Activated CD4-positive, alpha-beta T cell treated with anti-CD3 and anti-CD28 coated beads, Interleukin-2, Interleukin-6, amounts not matched to agents 100 ng/mL and 50 ng/mL, durations not matched to agents 16 hours and 8 hours (primary cell): ENCODE measurements at places on chromosomes 4 and X.

GRCh38 chrX:64975491-64975890, 759 bp downstream of the ZC4H2 start:
- DNase-seq, result peak; percentile 16

DNA sequence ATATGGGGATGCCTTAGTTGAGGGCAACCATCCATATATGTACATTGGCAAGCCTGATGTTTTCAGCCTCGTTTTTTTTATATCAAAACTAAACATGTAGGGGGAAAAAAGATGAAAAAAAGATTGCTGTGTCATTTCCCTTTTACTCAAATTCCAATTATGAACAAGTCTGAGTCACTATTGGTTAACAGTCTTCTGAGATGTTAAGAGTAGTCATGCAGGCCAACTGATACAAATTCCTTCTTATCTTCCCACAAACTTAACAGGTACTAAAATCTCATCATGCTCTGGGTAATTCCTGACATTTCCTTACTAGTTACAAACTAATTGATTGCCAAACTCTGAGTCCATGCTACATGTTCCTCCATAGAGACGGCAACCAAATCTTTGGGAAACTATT, 222.1 kb downstream of the FRMPD4 start:
- peak; percentile 8 for DNase-seq

DNA sequence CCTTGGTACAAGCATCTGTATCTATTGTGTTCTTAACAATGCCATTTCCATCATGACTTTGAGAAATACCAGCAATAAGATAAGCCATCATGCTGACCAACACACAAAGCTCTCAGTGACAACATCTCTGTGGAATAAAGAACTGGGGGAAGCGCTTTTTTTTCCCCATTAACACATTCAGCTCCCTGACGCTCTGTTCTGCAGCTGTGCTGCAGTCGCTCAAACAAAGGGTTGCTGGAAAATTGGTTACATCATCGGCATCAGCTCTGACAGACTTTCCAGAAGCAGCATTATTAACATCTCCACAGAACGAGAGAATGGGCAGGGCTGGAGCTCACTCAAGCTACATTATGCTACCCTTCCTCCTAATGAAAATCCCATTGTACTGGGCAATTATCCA, 39.9 kb downstream of the DCX start:
- no peak for DNase-seq

DNA sequence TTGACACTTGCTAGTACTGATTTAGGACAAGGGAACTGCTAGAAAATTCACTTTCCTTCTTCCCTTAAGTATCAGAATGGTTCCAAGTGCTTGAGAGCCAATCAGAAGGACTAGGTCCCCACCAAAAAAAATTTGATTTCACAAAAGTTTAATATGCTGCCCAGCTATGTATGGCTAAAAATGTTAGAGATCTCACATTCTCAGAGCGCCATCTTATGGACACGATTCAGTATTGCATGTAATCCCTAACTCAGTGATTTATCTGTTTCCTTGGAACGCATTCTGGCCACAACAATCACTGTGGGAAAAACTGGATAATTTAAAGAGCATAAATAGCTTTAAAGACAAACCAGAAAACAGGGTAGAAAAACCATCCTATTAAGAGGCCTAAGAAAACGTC, 255.1 kb upstream of the GPC4 start:
- peak; percentile 33 for DNase-seq

GRCh38 chrX:120839491-120839890, 36.2 kb downstream of the CT47B1 start:
- DNase-seq, result no peak

DNA sequence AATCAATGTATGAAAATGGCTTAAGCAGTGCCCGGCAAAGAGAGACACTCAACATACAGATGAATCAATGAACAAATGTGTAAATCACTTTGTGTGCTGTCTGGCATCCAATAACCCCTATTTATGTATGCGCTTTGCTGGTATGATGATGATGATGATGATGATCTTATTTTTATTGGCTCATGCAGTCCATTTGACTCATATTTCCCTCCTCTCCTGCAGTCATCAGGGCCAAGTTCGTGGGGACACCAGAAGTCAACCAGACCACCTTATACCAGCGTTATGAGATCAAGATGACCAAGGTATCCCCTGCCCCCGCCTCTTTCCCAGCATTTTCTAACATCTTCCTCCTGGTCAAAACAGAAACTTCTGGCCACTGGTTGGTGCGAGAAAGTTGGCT, 2.5 kb downstream of the TIMP1 start:
- DNase-seq, result no peak

DNA sequence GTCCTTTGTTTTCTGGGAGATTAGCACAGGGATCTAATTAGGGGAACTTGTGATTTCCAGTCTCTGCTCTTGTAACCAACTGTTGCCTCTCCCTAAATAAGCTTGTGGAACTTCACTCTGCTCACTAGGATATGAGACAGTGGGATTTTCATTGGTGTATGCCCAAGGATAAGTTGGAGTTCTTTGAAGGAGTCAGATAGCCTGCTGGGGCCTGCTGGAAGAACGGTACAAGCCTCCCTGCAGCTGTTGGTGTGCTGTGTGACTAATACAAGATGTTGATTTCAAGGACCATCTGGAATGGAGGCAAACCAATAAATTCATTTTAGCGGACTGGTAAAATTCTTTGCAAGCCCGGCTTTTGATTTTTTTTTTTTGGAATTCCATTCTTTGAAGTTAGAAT, 167.0 kb downstream of the AASDH start:
- no peak for DNase-seq

- DNase-seq, result no peak
Observed at GRCh38 chrX:135307171-135307570, 2.1 kb upstream of the ETDC start.
